ENCODE measurements at places on chromosomes 6 and 20.
A peak's percentile ranks its signal among the peaks of the same experiment; 100 is the strongest.

DNA sequence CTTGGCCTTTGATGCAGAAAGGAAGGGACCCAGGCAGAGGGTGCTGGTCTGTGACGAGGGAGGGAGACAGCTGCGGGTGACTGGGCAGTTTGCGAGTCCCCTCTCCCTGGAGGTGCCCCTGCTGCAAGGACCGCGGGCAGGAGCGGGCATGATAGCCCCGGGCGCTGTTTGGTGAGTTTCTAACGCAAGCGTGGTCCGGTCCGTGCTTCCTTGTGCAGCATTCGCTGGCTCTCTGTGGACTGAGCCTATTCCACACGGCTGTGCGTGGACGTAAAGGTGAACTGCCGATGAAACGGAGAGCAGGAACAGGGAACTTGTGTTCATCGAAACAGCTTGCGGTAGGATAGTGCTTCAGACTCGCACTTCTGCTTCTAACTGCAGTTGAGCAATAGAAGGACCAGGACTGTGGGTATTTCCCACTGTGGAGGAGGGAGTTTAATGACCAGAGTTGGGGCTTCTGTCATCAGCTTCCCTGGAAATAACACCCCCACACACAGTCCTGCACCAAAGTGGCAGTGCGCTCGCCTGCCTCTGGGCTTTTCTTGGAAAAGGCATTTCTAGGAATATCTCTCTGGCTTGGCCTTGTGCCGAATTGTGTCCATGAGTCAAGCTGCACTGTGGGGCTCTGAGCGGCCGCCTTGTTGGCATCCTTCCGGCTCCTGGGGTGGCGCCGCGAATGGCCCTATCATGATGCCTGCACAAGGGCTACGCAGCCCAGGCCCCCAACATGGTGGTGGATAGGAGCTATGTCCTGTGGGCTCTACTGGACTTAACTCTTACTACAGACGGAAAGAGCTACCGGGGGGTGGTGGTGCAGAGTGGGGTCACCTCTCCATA lies 48.9 kb downstream of the DUSP22 start:
- DNase-seq = peak; percentile 77

DNA sequence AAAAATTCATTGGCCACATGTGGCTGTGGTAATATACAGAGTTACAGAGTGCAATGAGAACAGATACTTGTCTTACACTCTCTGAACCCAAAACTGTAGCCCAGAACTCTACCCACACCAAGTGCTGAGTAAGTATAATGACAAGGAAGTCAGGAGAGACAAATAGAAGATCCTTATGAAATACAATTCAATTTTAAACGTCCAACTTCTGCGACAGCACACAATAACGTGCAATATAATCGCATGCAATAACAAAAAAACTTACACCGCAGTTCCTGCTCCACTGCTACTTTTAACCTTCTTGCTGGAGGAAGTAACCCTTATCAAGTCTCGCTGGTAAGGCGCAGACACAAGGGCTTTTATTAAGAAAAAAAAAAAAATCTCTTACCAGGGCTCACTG lies 881 bp downstream of the SFT2D1 start:
- DNase-seq = no peak

DNA sequence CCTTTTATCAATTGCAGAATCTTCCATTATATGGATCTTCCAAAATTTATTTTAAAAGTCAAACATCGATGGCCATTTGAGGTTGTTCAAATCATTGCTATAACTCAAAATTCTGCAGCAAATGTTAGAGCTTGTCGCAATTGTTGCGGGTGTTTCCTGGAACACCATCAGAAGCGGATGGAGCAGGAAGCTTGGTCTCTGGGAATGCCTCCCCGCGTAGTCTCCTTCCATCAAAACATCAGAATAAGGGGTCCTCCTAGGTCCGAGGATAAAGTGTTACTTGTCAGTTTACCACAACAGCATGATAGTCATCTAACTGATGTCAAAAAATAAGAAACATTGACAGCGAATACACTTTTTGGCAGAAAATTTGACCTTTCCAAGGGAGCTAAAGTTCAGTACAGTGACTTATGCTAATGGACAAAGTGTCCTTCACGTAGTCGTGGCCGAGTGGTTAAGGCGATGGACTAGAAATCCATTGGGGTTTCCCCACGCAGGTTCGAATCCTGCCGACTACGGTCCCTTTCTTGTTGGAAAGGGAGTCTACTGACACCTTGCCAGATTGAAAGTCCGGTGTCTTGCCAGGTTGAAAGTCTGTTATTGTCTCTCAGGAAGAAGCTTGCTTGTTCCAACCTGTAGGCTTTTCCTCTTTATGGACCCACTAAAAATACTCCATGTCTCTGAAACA lies 59.0 kb upstream of the ZNF184 start:
- no peak for DNase-seq

DNA sequence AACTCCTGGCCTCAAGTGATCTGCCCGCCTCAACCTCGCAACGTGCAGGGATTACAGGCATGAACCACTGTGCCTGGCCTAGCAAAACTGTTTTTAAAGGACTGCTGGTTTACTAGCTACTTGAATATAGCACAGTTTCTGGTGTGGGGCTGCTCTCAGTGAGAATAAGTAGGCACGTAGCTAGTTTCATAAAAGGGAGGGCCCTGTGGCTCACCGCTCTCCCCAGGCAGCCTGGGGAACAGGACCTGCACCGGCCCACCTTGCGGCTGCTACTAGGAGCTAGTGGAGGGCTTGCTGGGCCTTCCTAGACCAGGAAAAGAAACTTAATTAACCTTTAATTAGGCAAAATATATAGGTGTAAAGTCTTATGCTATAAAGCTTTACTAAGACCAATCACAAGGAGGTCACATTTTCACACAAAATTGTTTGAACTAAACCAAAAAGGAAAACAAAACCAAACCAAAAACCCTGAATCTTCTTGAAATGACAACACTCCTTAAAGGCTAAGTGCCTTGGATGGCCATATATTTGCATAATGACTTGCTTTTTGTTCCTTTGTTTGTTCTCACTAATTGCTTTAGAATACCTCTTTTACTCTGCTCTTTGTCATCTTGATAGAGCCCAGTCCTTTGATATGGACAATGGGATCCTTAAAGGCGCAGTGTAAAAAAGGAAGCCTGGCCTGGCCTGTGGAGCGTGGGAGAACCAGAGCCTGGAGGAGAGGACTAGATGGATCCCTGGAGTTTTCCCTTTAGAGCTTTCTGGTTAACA lies 69.5 kb upstream of the SAMD5 start:
- no peak for DNase-seq

- no peak for DNase-seq
These were observed 99.2 kb upstream of the RREB1 start for GRCh38 chr6:7008451-7008988.

GRCh38 chr6:148935705-148936435 lies 189.0 kb downstream of the UST start:
- DNase-seq = no peak

DNA sequence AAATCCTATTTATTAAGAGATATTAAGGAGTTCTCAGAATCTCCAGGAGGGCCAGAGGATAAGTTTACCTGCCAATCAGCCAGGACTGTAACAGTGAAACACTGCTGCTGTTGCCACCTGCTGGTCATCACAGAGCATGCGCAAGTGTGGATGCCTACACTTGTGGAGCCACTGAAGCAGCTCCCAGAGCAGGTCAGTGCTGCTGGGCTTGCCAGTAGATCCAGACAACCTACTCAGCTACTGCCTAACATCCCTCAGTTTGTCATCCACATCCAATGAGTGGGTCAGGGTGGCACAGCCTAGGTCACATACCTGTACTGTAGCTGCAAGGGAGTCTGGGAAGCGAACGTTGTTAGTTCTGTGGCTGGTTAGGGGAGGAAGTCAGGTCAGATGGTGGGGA lies 18.3 kb upstream of the NHSL1 start:
- peak; percentile 60 for DNase-seq

DNA sequence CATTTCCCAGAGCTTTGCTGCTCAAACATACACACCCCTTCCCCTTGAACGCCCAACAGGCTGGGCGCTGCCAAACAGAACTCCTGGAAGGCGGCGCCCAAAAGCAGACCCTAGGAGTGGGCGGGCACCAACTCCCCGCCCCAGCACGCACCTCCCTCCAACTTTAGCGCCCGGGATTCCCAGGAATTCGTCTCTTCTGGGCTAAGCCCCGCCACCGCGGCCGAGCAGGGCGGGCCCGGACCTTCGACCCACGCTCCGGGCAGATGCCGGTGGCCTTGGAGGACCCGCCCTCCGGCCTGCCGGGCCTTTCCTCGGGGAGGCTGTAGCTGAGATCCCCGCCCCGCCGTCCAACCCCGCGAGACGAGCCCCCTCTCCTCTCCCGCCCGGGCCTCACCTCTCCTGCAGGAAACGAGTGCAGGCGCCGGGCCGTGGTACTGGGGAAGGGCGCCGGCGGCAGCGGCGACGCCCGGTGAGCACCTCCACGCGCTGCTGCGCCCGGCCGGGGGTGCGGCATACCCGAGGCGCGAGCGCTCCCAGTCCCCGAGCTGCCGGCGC lies 659 bp downstream of the MCUR1 start:
- no peak for DNase-seq

DNA sequence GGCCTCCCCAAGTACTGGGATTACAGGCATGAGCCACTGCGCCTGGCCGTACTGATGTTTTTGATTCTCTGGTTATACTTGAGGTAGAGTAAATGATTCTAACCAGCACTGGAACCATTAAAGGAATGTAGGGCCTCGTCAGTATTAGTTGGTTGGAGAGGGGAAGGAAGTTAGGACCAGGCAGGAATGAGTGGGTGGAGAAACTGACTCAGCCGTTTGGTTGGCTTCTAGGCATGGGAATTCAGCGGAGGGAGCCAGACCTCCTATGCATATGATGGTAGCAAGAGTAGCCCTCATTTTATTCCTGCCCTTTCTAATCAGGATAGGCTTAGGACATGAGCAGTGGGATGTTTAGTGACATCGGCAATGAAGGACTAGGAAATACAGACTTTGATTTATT lies 19.0 kb upstream of the SERINC3 start:
- DNase-seq = no peak

GRCh38 chr6:111204305-111204704 lies 117.0 kb downstream of the SLC16A10 start:
- DNase-seq = no peak

DNA sequence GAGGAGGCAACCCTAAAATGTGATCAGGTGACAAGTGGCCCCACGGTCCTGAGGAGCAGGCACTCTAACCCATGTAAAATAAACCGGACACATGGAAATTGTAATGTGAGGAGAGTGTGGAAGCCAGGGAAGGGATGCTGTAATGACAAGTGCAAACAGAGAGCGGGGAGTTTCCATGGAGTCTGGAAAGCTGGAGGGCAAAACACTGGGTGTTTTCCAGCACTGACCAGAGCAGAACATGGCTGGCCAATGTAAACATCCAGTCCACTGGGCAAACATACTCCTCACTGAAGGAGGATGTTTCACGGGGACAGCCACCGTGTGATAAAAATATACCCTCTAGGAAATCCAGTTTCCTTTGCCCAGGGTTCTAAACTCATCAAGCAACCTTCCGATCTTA lies 219.0 kb upstream of the JARID2 start:
- DNase-seq = no peak

- no peak for DNase-seq
These were observed 1.2 kb downstream of the FOXO3 start for GRCh38 chr6:108561742-108562502.

GRCh38 chr6:110566346-110567125 lies 90.1 kb upstream of the SLC22A16 start:
- no peak for DNase-seq

DNA sequence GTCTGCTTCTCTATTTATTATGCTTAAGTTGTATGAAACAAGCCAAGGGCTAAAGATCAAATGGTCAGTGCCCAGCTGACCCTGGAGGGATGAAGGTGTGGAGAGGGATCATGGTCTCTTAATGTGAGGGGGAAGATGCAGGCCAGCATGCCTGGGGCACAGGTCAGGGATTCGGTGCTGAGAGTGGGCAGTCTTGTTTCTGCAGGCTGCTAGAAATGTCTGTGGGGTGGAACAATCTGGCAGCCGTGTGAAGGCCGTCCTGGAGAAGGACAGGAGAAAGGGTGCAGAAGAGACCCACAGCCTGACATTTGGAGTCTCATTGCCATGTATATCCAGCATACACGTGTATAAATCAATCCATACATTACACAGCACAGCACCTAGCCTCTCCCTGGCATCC lies 258.3 kb upstream of the MOCS1 start:
- DNase-seq = no peak

- DNase-seq = peak; percentile 64
These were observed 81.8 kb downstream of the SGK1 start for GRCh38 chr6:134235937-134236751.

DNA sequence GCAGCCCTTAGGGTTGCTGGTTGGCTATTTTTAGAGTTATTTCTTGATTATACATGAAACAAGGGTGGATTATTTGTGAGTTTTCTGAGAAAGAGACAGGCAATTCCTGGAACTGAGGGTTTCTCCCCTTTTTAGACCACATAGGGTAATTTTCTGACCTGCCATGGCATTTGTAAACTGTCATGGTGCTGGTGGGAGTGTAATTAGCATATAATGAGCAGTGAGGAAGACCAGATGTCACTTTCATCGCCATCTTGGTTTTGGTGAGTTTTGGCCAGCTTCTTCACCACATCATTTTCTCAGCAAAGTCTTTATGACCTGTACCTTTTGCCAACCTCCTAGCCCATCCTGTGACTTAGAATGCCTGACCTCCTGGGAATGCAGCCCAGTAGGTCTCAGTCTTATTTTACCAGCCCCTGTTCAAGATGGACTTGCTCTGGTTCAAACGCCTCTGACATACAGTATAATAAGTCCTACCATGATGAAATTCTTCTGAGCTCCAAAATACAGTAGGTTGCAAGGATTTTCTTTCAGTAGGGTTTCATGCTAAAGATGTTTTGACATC lies 117.1 kb downstream of the ISM1 start:
- DNase-seq = no peak

GRCh38 chr6:3726421-3726820 lies 25.1 kb downstream of the PXDC1 start:
- DNase-seq = peak; percentile 57

- peak; percentile 76 for DNase-seq
These were observed 44.8 kb downstream of the FGD2 start for GRCh38 chr6:37050045-37050853.

DNA sequence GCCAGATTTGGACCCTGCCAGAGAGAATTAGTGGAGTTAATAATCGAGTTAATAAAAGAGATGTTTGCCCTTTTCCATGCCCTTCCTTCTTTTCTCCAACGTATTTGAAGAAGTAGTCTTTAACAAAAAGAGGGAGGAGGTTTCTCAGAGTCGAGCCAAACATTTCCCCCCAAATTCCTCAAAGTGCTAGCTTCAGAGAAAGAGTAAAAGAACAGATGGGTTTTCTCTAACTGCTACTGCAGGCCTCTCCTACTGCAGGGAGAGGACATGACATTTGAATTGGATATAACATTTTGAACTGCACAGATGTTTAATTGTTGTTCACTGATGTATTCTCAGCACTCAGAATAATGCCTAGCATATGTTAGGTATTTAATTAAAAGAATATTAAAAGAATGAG lies 25.5 kb downstream of the RWDD2A start:
- no peak for DNase-seq

- DNase-seq = no peak
These were observed 55.3 kb downstream of the ERMARD start for GRCh38 chr6:169806701-169807100.

DNA sequence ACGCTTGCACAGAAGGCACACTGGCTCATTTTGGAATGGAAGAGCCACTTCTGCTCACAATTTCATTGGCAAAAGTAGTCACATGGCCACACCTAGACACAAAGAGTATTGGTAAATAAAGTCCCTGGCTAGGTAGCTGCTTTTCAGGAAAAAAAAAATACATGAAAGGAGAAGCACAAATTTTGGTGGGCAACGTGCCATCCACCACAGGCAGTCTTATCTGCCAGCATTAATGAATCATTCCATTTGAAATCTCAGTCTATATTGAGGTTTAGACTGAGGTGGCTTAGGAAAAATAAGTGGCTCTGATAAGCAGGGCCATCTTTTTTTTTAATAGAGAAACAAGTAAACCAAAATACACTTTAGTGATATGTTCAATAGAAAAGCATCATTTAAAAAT lies 44.3 kb downstream of the ADGRB3 start:
- no peak for DNase-seq

GRCh38 chr6:139407718-139408222 lies 33.3 kb upstream of the CITED2 start:
- DNase-seq = no peak
